EL (cell line): ENCODE measurements at places on chromosomes 1 and 21.

GRCh38 chr1:24503059-24503751 is 569 bp downstream of the RCAN3 start:
- no peak for DNase-seq

GRCh38 chr1:50417507-50417906 is 5.7 kb downstream of the DMRTA2 start:
- no peak for DNase-seq

GRCh38 chr1:46903481-46903880 is 37.8 kb downstream of the CYP4A11 start:
- DNase-seq: no peak

- no peak for DNase-seq
Measured at GRCh38 chr1:91727763-91728162, 158.2 kb downstream of the TGFBR3 start.

DNA sequence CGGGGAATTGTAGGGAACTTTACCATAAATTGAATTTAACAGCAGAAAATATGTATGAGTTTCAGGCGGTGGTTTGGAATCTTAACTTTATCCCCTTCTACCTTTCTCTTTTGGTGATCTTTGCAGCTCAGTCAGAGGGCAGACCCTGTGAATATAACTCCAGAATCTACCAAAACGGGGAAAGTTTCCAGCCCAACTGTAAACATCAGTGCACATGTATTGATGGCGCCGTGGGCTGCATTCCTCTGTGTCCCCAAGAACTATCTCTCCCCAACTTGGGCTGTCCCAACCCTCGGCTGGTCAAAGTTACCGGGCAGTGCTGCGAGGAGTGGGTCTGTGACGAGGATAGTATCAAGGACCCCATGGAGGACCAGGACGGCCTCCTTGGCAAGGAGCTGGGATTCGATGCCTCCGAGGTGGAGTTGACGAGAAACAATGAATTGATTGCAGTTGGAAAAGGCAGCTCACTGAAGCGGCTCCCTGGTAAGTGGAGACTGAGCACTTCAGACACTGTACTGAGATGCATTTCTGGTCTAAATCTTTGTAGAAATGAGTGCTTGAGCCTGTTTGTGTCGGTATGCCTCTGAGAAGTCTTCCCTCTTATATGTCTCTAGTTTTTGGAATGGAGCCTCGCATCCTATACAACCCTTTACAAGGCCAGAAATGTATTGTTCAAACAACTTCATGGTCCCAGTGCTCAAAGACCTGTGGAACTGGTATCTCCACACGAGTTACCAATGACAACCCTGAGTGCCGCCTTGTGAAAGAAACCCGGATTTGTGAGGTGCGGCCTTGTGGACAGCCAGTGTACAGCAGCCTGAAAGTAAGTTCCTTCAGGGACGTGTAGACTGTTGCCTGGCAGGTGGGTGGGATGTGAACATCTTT is 1.5 kb downstream of the CCN1 start:
- DNase-seq: peak; percentile 75

GRCh38 chr1:159663552-159663951 is 50.8 kb downstream of the CRP start:
- no peak for DNase-seq

- peak; percentile 90 for DNase-seq
Measured at GRCh38 chr1:22808676-22809483, 98.2 kb downstream of the EPHB2 start.

DNA sequence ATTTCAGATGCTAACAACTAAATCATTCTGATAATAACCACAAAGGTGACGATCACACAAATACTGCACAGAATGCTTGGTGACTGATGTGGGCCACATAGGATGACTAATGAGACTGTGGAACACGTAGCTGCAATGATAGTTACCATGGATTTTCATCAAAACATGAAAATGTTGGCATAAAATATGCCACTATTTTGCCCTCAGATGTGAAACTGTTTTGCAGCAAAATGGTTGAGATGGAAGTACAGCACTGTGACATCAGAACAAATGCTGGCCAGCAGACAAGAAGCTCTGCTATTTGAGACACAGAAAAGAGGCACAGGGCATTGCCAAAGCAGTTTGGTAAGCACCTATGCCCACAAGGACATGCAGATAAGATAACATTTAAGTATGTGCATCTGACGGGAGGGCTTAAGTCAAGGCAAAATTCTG is 83.8 kb downstream of the NIBAN1 start:
- peak; percentile 44 for DNase-seq

- DNase-seq: peak; percentile 33
Measured at GRCh38 chr1:224488806-224489499, 54.4 kb upstream of the WDR26 start.

DNA sequence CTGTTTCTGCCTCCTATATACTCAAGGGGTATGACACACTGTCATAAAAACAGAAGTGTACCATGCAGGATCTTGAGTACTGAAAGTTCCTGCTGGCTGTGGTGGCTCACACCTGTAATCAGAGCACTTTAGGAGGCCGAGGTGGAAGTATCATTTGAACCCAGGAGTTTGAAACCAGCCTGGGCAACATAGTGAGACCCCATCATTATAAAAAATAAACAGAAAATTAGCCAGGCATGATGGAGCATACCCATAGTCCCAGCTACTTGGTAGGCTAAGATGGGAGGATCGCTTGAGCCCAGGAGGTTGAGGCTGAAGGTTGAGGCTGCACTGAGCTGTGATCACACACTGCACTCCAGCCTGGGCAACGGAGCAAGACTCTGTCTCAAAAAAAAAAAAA is 20.1 kb downstream of the ERI3 start:
- DNase-seq: no peak

- no peak for DNase-seq
Measured at GRCh38 chr1:938711-939489, 15.2 kb downstream of the SAMD11 start.

DNA sequence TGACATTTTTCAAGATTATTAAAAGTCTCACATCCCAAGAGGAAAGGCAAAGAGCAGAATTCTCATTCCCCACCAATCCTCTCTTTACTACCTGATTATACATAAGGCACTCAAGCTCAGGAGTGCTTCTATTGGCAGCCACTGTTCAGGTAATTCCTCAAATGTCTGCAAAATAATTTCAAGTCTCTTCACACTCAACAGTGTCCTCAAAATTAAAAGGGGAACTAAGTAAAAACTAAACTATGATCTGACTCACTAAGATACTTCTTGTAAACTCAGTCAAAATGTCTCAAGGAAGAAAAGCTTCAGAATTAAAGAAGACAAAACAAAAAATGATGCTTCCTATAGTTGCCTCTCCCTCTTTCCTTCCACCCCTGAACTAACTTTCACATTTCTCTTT is 135.6 kb downstream of the GPATCH2 start:
- no peak for DNase-seq

GRCh38 chr1:207032528-207033017 is at the start of gene C1orf116:
Gene C1orf116 (minus strand): TSS chr1:207032756. CDS start chr1:207027598, 5,158 bp downstream.
- no peak for DNase-seq

- DNase-seq: peak; percentile 61
Measured at GRCh38 chr1:25890239-25891034, 14.9 kb upstream of the PAQR7 start.

GRCh38 chr1:172360985-172361384 is 59.5 kb upstream of the C1orf105 start:
- no peak for DNase-seq

DNA sequence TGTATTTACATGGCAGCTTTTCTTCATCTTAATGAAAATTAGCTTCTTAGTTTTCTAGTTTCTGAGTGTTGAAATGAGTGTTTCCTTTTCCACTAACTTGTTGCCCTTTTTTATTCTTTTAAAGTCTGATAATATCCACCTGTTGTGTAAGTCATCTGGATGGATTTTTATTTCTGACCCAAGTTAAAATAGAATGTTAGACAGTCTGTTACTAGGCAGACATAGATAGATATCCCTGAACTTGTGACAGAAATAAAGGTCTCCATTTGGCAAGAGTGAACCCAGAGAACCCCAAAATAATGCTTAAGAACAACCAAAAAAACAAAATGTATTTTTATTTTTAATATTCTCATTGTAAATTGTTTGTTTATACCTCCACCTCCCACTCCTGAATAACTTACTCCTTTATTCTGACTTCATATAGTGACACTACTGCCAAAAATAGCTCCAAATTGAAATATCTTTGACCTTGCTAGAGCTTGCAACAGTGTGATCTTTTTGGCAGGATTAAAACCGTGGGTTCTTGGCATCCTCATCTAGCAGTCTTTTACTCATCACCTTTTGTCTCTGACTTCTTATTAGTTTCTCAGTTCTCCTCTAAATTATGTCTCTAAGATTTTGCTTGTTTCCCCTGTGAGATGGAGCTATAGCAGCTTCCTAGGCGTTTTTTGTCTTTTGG is 26.9 kb upstream of the SH3D21 start:
- no peak for DNase-seq

DNA sequence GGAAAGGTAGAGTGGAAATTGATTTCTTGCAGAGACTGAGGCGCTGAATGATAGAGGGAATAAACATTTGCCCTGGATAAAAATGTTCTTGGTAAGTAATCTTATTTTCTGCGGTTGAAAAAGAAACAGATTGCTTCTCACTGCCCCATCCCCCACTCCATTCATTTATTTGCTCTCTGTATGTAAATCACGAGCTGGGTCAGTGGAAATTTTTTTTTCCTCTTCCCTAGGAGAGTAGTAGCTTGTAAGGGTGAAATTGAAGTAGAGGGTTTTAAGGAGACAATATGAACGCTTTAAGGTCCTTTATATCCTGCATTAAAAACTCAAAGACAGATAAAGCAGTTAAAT is 1.4 kb upstream of the BRINP3 start:
- DNase-seq: no peak

- DNase-seq: no peak
Measured at GRCh38 chr21:28602546-28602945, 390.1 kb downstream of the LTN1 start.
